ENCODE measurements at places on chromosomes 4 and X.

- no peak for DNase-seq
Observed at GRCh38 chrX:136262812-136263315, 11.7 kb upstream of the MAP7D3 start.

- DNase-seq = peak; percentile 20
Observed at GRCh38 chr4:107564326-107564725, 155.7 kb downstream of the PAPSS1 start.

GRCh38 chr4:18689308-18690115 is 668.0 kb upstream of the LCORL start:
- peak; percentile 11 for DNase-seq

DNA sequence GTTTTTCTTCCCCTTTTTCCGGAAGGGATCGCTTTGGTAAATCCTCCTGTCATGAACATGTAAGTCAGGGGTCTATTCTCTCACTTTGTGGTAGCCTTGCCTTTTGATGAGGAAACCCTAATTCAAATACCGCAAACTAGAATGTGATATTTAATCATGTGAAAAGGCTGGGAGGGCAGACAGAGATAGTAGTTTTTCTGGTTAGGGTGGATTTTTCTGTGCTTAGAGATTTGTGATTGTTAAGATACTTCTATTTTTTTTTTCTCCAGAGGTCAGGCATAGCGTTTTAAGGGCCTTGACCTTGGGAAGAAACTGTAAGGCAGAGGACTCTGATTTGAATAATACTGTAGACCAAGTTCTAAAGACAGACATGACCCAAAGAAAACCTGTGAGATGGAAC is 41.8 kb upstream of the PACRGL start:
- DNase-seq = no peak

- DNase-seq = no peak
Observed at GRCh38 chr4:140257461-140258305, 103.7 kb upstream of the MAML3 start.

GRCh38 chrX:110435196-110435595 is 76.5 kb downstream of the RTL9 start:
- DNase-seq = no peak

DNA sequence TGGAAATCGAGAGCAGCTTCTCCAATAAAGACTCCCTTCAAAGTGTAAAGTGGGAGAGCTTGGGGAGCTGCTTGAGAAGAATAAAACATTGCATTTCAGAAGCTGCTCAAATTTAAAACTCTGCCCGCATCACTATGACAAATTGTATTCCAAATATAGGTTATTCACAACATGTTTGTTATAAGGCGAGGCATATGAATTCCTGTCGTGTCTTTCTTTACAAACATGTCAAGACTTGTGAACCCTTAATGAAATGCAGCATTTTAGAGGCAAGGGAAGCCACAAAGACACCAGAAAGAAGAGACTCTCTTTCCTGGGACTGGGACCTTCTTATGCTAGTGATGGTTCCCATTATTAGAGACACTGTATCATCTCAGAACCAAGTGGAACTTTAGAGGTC is 311.2 kb downstream of the DHX15 start:
- DNase-seq = no peak

- no peak for DNase-seq
Observed at GRCh38 chr4:158395889-158396288, 125.8 kb upstream of the RXFP1 start.
